ENCODE measurements at places on chromosomes 16 and 17.

DNA sequence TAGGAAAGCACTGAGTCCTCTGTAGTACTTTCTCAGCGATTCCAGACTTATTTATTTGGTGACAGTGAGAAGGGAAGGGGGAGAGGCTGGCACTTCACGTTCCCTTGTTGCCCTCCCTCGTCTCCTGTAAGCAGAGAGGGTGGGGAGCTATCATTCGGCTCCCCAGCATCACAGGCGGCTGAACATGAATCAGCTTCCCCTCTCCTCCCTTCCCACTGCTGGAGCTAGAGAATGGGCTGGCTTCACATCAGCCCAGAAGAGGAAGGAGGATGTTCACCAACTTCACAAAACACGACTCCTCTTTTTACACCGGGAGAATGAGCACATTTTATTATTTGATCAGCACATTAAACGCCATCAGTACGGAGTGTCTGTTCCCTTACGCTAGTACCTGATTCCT, 6.7 kb upstream of the CMIP start:
- no peak for DNase-seq

GRCh38 chr16:30011714-30012504, 1.1 kb upstream of the DOC2A start:
- no peak for DNase-seq

DNA sequence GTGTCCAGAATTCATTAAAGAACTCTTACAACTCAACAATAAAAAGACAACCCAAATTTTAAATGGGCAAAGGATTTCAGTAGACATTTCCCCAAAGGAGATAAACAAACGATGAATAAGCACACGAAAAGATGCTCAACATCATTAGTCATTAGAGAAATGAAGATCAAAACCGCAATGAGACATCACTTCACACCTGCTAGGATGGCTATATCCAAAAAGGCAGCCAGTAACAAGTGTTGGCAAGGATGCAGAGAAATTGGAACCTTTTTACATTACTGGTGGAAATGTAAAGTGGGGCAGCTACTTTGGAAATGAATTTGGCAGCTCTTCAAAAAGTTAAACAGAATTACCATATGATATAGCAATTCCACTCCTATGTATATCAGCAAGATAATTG, 42.0 kb downstream of the PITPNM3 start:
- no peak for DNase-seq

DNA sequence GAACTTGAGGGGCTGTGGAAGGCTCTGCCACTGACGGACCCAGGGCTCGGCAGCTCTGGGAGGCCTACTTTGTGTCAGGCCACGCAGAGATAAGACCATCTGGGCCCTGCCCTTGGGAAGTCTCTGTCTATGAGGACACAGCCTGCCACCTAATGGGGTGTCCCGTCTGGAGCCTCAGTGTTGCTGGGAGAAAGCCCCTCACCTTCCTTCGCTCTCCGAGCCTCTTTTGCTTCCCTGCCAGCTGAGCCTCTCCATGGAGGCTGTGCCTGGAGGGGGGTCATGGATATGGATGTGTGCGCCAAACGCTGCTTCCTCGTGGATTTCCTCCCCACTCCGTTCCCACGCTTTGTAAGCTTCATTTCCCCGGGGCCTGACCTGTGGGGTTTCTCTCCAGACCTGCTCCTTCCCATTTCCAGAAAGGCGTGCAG, 228.8 kb downstream of the SEC14L1 start:
- DNase-seq, result peak; percentile 49

- no peak for DNase-seq
Measured at GRCh38 chr17:59418732-59419166, 87.3 kb downstream of the YPEL2 start.

GRCh38 chr17:21108651-21109050, 18.1 kb upstream of the DHRS7B start:
- no peak for DNase-seq

DNA sequence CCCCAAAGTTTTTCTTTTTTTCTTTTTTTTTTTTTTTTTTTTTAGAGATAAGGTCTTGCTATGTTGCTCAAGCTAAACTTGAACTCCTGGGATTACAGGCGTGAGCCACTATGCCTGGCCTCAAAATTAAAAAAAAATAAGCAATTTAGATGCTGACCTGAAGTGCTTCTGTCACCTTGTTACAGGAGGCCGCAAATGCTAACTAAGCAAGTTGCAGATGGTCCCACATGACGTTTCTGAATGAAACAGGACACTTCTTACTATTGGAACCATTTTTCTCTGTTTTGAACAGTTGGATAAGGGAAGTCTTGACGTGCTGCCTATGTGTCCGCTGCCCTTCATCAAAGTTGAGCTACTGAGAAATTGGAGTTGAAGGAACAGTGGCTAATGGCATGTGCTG, 8.8 kb downstream of the ANKRD40CL start:
- no peak for DNase-seq

DNA sequence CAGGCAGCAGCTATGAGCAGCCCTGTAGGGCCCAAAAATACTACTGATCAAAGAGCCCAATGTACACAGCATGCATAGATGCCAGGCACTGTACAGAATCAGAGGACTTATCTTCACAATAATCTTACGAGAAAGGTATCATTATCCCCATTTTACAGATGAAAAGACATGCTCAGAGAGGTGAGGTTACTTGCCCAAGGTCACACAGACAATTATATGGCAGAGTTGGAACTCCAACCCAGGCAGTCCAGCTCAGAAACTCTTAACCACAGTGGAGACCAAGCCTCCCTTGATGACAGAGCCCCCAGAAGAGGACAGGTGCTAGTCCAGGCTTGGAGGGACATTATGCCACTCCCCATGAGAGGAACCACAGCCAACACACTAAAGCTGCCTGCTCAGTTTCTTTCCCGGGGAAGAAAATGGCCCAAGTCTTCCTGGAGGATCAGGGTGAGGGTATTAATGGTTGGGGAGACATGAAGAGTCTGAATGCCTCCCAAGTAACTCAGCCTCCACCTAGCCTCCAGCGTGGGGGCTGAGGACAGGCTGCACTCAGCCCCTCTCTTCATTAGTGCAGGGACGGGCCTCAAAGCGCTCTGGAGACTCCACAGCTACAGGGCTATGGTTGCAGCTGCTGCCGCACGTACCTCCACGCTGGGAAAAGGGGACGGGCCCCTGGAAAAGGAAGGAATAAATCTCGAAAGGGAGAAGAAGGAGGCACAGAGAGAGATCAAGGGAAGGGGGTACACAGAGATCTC, 826 bp downstream of the UNC119 start:
- DNase-seq, result no peak

DNA sequence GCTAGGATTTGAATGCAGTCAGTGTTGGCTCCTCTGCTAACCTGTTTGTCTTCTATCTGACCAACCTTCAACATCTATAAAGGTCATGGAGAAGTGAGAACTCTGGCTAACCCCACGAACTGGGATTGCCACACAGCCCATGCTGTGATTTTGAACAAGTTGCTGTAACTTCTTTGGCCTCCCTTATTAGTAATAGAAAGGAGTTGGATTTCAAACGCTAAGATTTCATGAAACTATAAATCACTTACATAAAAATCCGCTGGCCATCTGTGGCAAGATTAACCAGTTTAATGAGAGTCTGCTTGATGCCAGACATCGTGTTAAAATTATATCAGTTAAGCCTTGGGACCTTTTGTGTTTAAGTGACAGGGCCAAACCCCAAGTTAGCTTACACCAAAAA, 53.4 kb downstream of the HSD17B2 start:
- no peak for DNase-seq

DNA sequence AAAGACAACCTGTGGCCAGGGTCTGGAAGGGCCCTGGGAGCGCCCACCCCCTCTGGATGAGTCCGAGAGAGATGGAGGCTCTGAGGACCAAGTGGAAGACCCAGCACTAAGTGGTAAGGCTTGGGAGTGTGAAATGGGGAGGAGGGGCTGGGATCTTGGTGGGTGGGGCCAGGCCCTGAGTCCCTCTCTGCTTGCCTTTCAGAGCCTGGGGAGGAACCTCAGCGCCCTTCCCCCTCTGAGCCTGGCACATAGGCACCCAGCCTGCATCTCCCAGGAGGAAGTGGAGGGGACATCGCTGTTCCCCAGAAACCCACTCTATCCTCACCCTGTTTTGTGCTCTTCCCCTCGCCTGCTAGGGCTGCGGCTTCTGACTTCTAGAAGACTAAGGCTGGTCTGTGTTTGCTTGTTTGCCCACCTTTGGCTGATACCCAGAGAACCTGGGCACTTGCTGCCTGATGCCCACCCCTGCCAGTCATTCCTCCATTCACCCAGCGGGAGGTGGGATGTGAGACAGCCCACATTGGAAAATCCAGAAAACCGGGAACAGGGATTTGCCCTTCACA, 1.2 kb upstream of the STARD3 start:
- DNase-seq, result no peak

GRCh38 chr17:78820841-78821240, 19.8 kb downstream of the USP36 start:
- no peak for DNase-seq

DNA sequence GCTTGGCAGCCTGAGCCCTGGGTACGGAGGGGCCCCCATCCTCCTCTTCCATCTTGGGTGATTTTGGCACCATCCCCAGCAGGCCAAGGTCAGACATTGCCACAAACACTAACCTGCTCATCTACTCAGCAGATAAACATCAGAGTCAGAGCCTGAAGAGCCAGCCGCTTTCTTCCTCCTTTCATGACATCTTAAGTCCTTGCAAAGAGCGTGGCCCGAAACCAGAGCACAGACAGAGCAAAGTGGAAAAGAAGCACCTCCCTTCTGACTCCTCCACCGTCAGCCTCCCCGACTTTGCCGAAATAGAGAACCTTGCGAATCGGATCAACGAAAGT, 60.4 kb upstream of the RPH3AL start:
- no peak for DNase-seq

- DNase-seq, result no peak
Measured at GRCh38 chr17:20284022-20284421, 183.3 kb downstream of the LGALS9B start.

GRCh38 chr17:61416540-61417363, 17.1 kb downstream of the TBX2 start:
- DNase-seq, result peak; percentile 94

GRCh38 chr17:35797918-35798317, 2.5 kb upstream of the MMP28 start:
- DNase-seq, result no peak

GRCh38 chr16:78950768-78951167, 649.8 kb downstream of the MAF start:
- no peak for DNase-seq

DNA sequence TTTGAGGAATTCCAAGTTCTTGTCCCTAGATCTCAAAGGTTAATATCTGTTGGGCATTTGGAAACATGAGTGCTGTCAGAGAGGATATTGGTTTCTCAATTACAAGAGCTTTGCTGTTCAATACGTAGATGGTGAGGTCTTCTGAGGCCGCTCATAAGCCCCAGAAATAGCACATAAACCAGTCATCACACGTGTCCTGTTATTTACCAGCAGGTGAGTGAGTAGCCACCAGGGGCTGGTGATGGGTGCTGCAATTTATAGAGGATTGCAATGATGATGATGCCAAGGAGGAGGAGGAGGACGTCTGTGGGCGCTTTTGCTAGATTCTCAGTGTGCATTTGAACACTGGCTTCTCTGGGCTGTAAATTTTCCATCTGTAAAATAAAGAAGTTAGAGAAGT, 89.0 kb downstream of the SALL1 start:
- no peak for DNase-seq

- no peak for DNase-seq
Measured at GRCh38 chr17:76545918-76546555, 6.2 kb downstream of the PRCD start.

- DNase-seq, result peak; percentile 54
Measured at GRCh38 chr17:7222972-7223292, 3.2 kb downstream of the ACADVL start.

- DNase-seq, result no peak
Measured at GRCh38 chr16:12480286-12480685, 323.4 kb downstream of the CPPED1 start.

DNA sequence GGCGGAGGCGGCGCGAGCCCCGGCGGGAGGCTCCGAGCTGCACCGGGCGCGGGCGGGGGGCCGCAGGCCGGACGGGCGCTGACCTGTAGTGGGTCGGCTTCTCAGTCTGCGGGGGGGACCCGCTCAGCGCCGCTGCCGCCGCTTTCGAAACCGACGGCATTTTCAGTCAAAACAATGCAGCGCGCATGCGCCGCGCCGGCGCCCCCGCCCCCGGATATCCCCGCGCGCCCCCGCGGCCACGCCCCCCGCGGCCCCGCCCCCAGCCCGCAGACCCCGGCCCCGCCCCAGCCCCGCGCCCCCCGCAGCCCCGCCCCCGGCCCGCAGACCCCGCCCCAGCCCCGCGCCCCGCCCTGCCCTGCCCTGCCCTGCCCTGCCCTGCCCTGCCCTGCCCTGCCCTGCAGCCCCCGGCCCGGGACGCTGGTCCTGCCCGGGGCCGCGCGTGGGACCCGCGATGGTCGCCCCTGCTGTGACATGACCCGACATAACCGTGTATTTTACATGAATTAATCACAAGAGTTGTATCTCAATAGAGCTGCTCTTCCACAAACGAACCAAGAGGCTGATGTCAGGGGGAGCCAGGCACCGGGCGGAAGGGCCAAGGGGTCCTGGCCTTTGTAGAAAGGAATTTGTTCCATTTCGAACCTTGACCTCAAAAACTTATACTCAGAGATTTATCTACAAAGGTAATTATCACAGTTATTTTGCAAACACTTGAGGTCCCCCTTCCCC, at the start of gene UNKL:
UNKL (minus strand) TSS at position 173 of the 729 bp plus-strand sequence; CDS start at position 160, 13 bp downstream.
- peak; percentile 83 for DNase-seq

- no peak for DNase-seq
Measured at GRCh38 chr17:76822184-76822778, 45.9 kb upstream of the MGAT5B start.

DNA sequence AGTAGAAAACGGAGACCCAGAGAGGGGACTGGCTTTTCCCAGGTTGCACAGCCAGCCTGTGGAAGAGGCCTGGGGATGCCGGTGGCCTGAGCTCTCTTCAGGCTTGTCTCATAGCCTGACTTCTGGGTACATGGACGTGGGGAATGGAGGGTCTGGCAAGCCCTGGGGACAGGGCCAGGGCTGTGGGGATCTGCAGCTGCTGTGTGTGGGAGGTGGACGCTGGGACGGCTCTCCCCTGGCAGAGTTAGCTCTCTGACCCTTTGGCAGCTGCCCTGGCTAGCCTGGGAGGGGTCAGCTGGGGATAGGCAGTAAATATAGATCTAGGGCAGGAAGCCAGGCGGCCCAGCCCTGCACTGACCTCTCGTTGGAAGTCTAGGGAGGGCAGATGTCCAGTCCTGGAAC, 20.5 kb downstream of the SLC4A1 start:
- peak; percentile 63 for DNase-seq

- DNase-seq, result peak; percentile 53
Measured at GRCh38 chr16:2007081-2007836, 2.4 kb downstream of the ZNF598 start.

DNA sequence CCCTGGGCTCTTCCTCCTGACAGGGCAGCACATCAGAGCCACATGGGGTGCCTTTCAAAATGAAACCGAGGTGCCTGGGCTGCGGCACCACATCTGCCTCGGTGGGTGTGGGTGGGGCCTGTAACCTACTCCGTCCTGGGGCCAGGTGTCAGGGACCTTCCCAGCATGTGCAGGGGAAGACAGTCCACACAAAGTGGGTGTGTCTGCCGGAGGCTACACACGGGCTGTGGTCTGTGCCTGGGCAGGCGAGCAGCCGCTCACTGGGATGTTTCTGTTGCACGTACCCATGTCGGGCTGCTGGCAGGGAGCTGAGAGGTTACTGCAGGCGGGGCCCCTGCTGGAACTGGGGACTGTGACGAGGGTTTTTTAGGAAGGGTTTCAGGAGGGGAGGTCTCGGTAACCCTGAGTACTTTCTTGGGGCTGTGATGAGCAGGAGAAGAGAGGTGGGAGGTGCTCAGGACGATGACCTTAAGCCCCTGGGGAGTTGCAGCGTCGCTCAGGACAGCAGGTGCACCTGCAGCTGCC, 351.2 kb downstream of the SEC14L1 start:
- no peak for DNase-seq

All from right cardiac atrium (tissue), 5 donors.